Activated T-helper 2 cell treated with anti-CD3 and anti-CD28 coated beads, Interferon-gamma antibody, Interleukin-2, Interleukin-4, amounts not matched to agents 10 μg/mL and 5 μg/mL and 100 μg/mL, durations not matched to agents 14 hours and 24 hours and 36 hours (primary cell): ENCODE measurements at places on chromosomes 5 and 9.

GRCh38 chr5:4907571-4907970 lies 232.6 kb upstream of the ADAMTS16 start:
- no peak overlapping the region for H3K27ac ChIP-seq
- no peaks in the 10 kb centered on the region for H3K27me3 ChIP-seq
- H3K4me3 ChIP-seq, result no peak overlapping the region
- no peaks in the 10 kb centered on the region for H3K4me1 ChIP-seq

GRCh38 chr9:15079989-15080388 lies 169.8 kb upstream of the FREM1 start:
- H3K4me1 ChIP-seq, result no peaks in the 10 kb centered on the region
- H3K27ac ChIP-seq, result no peak overlapping the region
- H3K4me3 ChIP-seq, result no peak overlapping the region
- no peaks in the 10 kb centered on the region for H3K36me3 ChIP-seq
- H3K27me3 ChIP-seq, result peaks cover 3% of the 10 kb centered on the region

GRCh38 chr5:117333011-117333410 lies 758.4 kb upstream of the SEMA6A start:
- H3K36me3 ChIP-seq, result no peaks in the 10 kb centered on the region
- no peaks in the 10 kb centered on the region for H3K27me3 ChIP-seq
- H3K4me3 ChIP-seq, result no peak overlapping the region
- H3K27ac ChIP-seq, result no peak overlapping the region

- H3K4me3 ChIP-seq, result no peak overlapping the region
- peaks cover 14% of the 10 kb centered on the region for H3K4me1 ChIP-seq
- H3K27me3 ChIP-seq, result no peaks in the 10 kb centered on the region
- DNase-seq, result no peak
These were observed 57.9 kb downstream of the ABHD17B start for GRCh38 chr9:71853084-71853483.

GRCh38 chr9:104780796-104781395 lies 17.0 kb downstream of the NIPSNAP3B start:
- no peak overlapping the region for H3K4me3 ChIP-seq
- H3K4me1 ChIP-seq, result no peaks in the 10 kb centered on the region
- H3K36me3 ChIP-seq, result no peaks in the 10 kb centered on the region
- DNase-seq, result no peak
- H3K27ac ChIP-seq, result no peak overlapping the region

GRCh38 chr5:144103611-144104485 lies 66.6 kb downstream of the YIPF5 start:
- H3K36me3 ChIP-seq, result no peaks in the 10 kb centered on the region
- no peak overlapping the region for H3K4me3 ChIP-seq
- H3K27ac ChIP-seq, result no peak overlapping the region
- peaks cover 7% of the 10 kb centered on the region for H3K27me3 ChIP-seq
- DNase-seq, result no peak
- no peaks in the 10 kb centered on the region for H3K4me1 ChIP-seq

- peaks cover 20% of the 10 kb centered on the region for H3K27me3 ChIP-seq
- no peak overlapping the region for H3K27ac ChIP-seq
- peaks cover 2% of the 10 kb centered on the region for H3K4me1 ChIP-seq
- DNase-seq, result no peak
- no peaks in the 10 kb centered on the region for H3K36me3 ChIP-seq
These were observed 41.1 kb upstream of the DAP start for GRCh38 chr5:10801931-10802666.

- no peaks in the 10 kb centered on the region for H3K27me3 ChIP-seq
- no peaks in the 10 kb centered on the region for H3K36me3 ChIP-seq
- no peak overlapping the region for H3K27ac ChIP-seq
- H3K4me3 ChIP-seq, result no peak overlapping the region
These were observed 1084.0 kb upstream of the CDH18 start for GRCh38 chr5:21071986-21072385.

GRCh38 chr5:157563929-157564716 lies 11.5 kb downstream of the ADAM19 start:
- peaks cover 87% of the 10 kb centered on the region for H3K36me3 ChIP-seq
- H3K4me3 ChIP-seq, result no peak overlapping the region
- DNase-seq, result no peak
- H3K27me3 ChIP-seq, result no peaks in the 10 kb centered on the region
- H3K4me1 ChIP-seq, result peaks cover 66% of the 10 kb centered on the region
- H3K27ac ChIP-seq, result peak overlapping the region; percentile 24

GRCh38 chr5:168086104-168086610 lies 205.3 kb upstream of the WWC1 start:
- DNase-seq, result no peak
- H3K4me1 ChIP-seq, result no peaks in the 10 kb centered on the region

GRCh38 chr5:40233268-40233667 lies 446.4 kb upstream of the PTGER4 start:
- no peak for DNase-seq
- no peaks in the 10 kb centered on the region for H3K27me3 ChIP-seq
- no peak overlapping the region for H3K4me3 ChIP-seq

- DNase-seq, result no peak
- H3K4me1 ChIP-seq, result no peaks in the 10 kb centered on the region
- no peak overlapping the region for H3K4me3 ChIP-seq
- no peak overlapping the region for H3K27ac ChIP-seq
These were observed 53.3 kb upstream of the RNU6ATAC start for GRCh38 chr9:134217431-134218210.

- H3K4me3 ChIP-seq, result no peak overlapping the region
- H3K4me1 ChIP-seq, result no peaks in the 10 kb centered on the region
- no peaks in the 10 kb centered on the region for H3K27me3 ChIP-seq
- no peaks in the 10 kb centered on the region for H3K36me3 ChIP-seq
- H3K27ac ChIP-seq, result no peak overlapping the region
These were observed 265.0 kb upstream of the ZNF608 start for GRCh38 chr5:125011419-125011818.

DNA sequence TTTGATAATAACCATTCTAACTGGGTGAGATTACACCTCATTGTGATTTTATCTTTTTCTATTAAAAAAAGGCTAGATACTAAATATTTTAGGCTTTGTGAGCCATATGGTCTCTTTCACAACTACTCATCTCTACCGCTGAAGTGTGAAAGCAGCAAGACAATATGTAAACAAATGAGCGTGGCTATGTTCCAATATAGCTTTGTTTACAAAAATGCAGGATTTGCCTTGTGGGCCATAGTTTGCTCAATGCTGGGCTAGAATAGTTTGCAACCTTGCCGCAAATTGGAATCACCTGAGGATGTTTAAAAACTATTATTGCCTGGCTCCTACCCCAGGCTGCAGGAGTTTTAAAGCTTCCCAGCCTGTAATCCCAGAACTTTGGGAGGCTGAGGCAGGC lies 10.2 kb upstream of the GPR150 start:
- no peaks in the 10 kb centered on the region for H3K4me1 ChIP-seq
- no peak overlapping the region for H3K27ac ChIP-seq
- peaks cover 17% of the 10 kb centered on the region for H3K36me3 ChIP-seq
- DNase-seq, result no peak
- H3K27me3 ChIP-seq, result no peaks in the 10 kb centered on the region

DNA sequence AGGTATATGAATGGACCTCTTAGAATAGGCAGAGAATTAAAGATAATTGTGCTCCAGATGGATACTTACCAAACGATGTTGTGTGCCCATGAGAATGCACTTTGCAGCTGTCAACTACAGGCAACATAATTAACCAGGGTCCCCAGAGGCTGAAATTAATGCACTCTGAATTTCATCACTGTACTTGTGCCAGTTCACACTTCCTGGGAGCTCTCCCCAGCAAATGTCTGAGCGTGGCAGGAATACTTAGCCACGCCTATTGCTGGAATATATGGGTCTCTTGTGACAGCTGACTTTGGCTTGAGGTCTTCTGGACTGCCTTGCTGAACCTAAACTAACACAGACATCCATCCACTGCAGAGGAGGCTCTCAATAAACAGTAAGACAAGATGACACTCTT lies 11.9 kb upstream of the C1QTNF2 start:
- no peak overlapping the region for H3K4me3 ChIP-seq
- no peaks in the 10 kb centered on the region for H3K4me1 ChIP-seq
- DNase-seq, result no peak
- no peaks in the 10 kb centered on the region for H3K36me3 ChIP-seq

DNA sequence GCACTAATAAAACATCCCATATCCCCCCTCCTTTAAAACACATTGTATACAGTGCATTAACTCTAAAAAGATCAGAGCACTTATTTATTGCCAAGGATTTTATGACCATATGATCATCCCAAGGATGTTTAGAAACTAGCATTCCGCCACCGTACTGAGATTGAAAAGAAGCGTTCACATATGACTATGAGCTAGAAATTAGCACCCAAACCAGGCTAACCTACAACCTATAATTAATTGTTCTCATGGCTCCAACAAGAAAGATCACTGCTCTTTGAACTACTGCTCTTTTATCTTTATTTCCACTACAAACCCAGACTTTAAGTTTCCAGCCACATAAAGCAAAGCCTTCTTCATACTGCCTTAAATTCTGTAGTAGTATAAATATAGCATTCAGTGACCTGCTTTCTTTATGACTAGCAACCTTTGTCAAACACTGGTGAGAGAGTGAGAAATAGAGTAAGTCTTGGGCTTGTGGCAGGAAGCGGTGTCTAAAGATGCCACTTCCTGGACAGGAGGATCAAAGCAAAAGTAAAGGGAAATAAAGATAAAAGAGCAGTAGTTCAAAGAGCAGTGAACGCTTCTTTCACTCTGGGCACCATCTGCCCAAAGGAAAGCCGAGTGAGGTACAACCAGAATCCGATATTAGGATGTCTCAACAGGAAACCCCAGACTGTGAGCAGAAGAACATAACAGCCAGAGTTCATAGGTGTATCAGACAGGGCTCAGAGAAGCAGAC lies 151.1 kb upstream of the ERCC6L2 start:
- H3K27ac ChIP-seq, result peak overlapping the region; percentile 67
- peaks cover 18% of the 10 kb centered on the region for H3K36me3 ChIP-seq
- H3K4me1 ChIP-seq, result peaks cover 41% of the 10 kb centered on the region
- peak; percentile 78 for DNase-seq
- H3K4me3 ChIP-seq, result peak overlapping the region; percentile 22
- peaks cover 14% of the 10 kb centered on the region for H3K27me3 ChIP-seq

GRCh38 chr5:129724222-129724621 lies 23.7 kb upstream of the MINAR2 start:
- H3K4me3 ChIP-seq, result no peak overlapping the region
- DNase-seq, result no peak
- H3K36me3 ChIP-seq, result no peaks in the 10 kb centered on the region
- H3K4me1 ChIP-seq, result no peaks in the 10 kb centered on the region
- H3K27me3 ChIP-seq, result no peaks in the 10 kb centered on the region
- no peak overlapping the region for H3K27ac ChIP-seq

DNA sequence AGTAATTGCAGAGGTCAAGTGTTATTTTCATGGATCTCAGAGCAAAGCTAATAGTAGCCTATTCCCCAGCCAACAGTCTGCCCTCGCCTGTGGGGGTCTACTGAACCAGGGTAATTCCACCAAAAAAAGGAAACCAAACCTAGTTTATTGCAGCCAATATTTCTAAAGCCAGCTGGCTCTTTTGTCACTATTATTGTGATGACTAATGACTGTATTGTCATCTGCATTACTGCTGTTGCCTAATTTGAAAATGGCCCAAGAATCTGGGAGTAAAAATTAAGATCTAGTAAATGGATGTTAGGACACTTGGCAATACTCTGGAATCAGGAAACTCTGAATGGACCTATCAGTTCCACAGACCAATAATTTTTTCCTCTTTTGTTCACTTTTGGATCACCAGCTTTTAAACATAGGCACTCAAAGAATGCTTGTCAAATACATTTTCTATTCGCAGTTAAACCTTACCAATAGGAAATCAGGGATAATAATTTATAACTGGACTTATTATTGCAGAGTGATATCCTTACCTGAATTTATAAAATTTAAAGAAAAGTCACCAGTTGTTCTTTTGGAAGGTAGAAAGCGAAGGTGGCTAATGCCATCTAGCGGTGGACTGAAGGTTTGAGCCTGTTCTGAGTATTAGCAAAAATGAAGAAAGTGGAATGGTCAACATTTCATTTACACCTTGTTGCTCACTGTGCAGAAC lies 69.2 kb downstream of the SYK start:
- no peak for DNase-seq
- peaks cover 9% of the 10 kb centered on the region for H3K27me3 ChIP-seq
- H3K27ac ChIP-seq, result no peak overlapping the region
- H3K36me3 ChIP-seq, result no peaks in the 10 kb centered on the region

DNA sequence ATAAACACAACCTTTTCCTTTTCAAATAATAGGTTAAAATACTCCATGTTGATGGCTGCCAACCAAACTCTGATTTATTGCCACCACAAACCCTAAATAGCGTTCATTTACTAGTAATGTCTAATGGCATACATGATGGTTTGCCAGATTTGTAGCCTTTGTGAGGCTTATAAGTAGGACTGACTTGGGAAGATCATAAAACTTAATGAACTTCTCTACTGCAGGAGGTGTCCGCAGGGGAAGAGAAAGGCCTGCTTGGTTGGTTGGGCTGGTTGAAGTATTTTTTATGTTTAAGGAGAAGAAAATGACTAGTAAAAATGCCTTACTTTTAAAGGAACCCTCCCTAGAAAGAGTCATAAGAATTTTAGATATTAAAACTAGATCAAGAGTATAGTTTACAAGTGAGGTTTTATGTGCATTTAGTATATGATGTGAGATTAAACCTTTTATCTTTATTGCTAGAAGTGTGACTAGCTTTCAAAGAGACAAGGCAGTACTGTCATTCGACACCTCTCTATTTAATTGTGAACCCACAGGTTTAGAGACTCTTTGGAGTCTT lies 5.0 kb downstream of the PBX3 start:
- H3K4me1 ChIP-seq, result peaks cover 43% of the 10 kb centered on the region
- no peak overlapping the region for H3K4me3 ChIP-seq
- H3K27me3 ChIP-seq, result no peaks in the 10 kb centered on the region
- H3K36me3 ChIP-seq, result peaks cover 44% of the 10 kb centered on the region
- DNase-seq, result no peak

- H3K27ac ChIP-seq, result no peak overlapping the region
- no peak for DNase-seq
These were observed 486.0 kb downstream of the ENC1 start for GRCh38 chr5:74154526-74154925.

- H3K36me3 ChIP-seq, result peaks cover 22% of the 10 kb centered on the region
- DNase-seq, result no peak
- peak overlapping the region; percentile 88 for H3K4me3 ChIP-seq
- no peaks in the 10 kb centered on the region for H3K27me3 ChIP-seq
These were observed 581 bp upstream of the C9orf40 start for GRCh38 chr9:74953235-74953751.

GRCh38 chr9:93133681-93134014 lies 403 bp downstream of the NINJ1 start:
- H3K27ac ChIP-seq, result peak overlapping the region; percentile 90
- peak overlapping the region; percentile 90 for H3K4me3 ChIP-seq
- peak; percentile 40 for DNase-seq
- H3K4me1 ChIP-seq, result peaks cover 45% of the 10 kb centered on the region

DNA sequence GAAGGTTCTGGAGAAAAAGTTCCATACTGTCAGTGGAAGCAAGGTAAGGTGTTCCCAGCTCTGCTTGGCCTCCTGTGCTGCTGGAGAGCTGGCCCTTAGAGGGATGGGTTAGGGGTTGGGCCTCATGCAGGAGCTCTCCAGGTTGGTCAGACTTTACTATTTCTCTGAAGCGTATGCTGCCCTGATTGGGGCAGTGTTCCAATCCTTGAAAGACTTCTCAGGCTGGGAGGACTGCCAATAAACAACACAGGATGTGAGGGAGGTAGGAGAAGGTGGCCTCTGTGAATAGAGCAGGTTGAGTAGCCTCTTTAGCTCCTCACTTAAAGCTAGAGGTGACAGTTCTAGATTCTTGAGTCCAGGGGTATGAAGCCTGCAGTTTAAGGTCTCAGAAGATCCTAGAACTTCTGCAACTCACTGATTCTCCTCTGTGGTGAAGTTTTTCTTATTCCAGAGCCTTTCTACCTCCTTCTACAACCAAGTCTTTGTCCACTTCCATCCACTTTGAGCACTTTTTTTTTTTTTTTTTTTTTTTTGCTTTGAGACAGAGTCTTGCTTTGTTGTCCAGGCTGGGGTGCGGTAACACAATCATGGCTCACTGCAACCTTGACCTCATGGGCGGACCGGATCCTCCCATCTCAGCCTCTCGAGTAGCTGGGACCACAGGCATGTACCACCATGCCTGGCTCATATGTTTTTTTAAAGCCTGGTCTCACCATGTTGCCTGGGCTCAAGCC lies 3.0 kb downstream of the HNRNPAB start:
- no peak overlapping the region for H3K27ac ChIP-seq
- H3K27me3 ChIP-seq, result peaks cover 2% of the 10 kb centered on the region
